Kidney (tissue), 22 donors: ENCODE measurements at places on chromosomes 7 and 10.

- DNase-seq: no peak
These were observed 263.5 kb downstream of the ZEB1 start for GRCh38 chr10:31582365-31583052.

- DNase-seq: no peak
These were observed 287.4 kb upstream of the ZMIZ1 start for GRCh38 chr10:78781251-78781913.

GRCh38 chr7:47320296-47320695, 261.6 kb downstream of the TNS3 start:
- DNase-seq: no peak

- peak; percentile 63 for DNase-seq
These were observed 1.3 kb downstream of the MBLAC1 start for GRCh38 chr7:100127866-100128636.

- DNase-seq: no peak
These were observed 20.6 kb upstream of the PDCD4 start for GRCh38 chr10:110851020-110851612.

- no peak for DNase-seq
These were observed 6.4 kb upstream of the RALA start for GRCh38 chr7:39617005-39617404.

DNA sequence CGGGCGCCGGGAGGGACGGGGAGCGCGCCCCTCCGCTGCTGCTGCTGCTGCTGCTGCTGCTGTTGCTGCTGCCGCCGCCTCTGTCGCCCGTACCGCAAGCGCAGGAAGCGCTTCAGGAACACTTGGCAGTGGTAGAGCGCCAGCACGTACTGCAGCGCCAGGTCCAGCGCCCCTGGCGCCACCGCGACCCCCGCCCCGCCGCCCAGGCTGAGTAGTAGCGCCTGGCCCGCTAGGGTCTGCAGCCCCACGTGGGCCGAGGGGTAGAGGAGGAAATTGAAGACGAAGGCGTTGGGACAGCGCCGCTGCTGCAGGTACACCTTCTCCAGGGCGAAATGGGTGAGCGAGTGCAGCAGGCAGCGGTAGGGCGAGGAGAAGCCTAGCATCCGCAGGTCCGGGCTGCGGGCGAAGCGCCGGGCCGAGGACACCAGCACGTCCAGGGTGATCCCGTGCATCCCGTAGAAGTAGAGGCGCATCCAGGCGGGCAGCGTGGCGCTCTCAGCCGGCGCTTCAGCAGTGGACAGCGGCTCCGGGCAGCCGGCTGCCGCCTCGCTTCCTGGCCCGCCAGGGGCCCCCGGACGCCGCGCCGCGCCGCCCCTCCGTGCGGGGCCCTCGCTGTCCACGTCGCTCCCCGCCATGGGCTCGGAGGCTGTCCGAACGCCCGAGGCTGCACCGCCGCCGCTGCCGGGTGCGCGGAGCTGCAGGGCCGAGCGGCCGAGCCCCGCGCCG, at the start of gene TMEM229A:
TMEM229A (minus strand) TSS at position 699 of the 726 bp plus-strand sequence; CDS start at position 635, 64 bp downstream.
- peak; percentile 74 for DNase-seq

- DNase-seq: no peak
These were observed 13.1 kb upstream of the TMEM213 start for GRCh38 chr7:138784692-138785091.

DNA sequence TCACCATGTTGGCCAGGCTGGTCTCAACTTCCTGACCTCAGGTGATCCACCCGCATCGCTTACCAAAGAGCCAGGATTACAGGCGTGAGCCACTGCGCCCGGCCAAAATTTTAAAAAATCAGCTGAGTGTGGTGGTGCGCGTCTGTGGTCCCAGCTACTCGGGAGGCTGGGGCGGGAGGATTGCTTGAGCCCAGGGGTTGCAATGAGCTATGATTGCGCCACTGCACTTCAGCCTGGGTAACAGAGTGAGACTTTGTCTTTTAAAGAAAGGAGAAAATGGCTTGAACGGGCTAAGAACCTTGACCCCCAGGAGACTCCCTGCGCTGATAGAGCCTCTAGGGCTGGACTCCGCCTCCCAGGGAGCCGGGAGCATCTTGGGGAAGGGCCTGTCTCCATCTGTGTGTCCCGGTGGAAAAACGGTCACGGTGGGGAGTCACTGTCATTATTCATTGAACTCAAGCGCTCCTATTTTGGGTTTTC, 760 bp upstream of the KCTD7 start:
- DNase-seq: peak; percentile 72

DNA sequence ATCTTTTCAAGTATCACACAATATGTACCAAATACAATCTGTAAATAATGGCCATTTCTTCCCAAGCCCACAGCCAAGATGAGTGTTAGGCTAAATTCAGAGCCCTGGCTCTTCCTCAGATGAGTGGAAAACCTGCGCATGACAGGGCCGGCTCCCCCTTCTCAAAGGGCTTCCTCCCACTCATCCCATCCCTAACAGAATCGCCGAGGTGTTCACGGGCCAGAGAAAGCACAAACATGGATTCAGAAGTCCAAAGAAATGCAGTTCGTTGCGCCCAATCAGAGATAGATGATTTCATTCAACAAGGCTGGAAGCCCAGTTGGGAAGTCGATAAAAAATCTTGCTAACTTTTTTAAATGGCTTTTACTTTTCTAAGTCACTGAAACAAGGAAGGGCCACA, 121.8 kb downstream of the UBE2H start:
- peak; percentile 74 for DNase-seq

DNA sequence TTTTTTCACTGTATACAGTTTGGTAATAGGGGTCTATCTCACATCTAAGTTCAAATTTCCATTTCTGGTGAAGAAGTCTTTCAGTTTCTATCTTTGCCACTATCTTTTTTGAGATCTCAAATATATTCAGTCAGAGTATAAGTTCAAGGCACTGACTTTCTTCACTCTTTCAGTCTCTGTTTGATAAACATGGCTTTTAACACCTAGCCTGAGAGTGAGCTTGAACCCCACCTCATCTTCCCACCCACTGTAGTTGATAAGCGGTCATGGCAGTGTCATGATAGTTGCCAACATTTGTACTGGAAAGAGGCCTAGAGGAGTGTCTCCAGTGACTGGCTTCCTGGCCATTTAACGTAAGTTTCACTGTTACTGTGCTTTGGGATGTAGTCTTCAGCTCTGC, 41.2 kb upstream of the AGR3 start:
- DNase-seq: no peak

- DNase-seq: no peak
These were observed 152.8 kb upstream of the GDF10 start for GRCh38 chr10:47147186-47147585.

GRCh38 chr7:135169964-135170273, 588 bp downstream of the CYREN start:
- no peak for DNase-seq

GRCh38 chr7:25288556-25289307, 60.4 kb upstream of the NPVF start:
- DNase-seq: no peak

GRCh38 chr7:140989068-140989467, 25.7 kb downstream of the MRPS33 start:
- no peak for DNase-seq

DNA sequence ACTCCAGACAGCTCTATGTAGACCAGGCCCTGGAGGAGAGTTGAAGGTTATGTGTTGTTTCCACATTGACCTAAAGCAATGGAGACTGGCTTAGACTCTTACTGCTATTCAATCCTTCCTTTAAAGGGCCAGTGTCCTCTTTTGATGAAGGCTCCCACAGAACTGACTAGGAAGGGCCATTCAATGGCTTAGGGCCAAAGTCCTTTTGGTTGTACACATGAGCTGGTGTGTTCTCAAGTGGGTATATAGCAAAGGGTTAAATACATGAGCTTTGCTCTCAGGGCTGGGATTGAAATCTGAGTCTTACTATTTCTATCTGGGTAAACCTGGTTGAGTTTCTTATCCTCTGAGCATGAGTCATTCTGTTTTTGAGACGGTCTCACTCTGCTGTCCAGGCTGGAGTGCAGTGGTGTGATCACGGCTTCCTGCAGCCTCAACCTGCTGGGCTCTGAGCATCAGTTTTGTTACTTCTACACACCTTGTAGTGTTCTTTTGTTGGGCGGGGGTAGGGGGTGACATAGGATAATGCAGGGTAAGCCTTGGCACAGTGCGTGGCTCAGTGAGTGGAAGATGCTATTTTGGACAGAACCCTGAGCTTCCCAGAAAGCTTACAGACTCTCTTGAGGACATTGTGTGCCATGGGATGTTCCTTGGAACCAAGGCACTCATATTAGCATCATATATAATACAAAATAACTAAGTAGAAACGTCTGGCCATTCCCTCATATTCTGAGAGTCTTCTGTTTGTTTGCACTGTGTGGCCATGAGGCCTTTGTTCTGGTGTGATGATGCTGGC, 90.1 kb downstream of the ABCC2 start:
- DNase-seq: no peak

GRCh38 chr10:102413053-102413705, 5.4 kb downstream of the PSD start:
- DNase-seq: no peak

DNA sequence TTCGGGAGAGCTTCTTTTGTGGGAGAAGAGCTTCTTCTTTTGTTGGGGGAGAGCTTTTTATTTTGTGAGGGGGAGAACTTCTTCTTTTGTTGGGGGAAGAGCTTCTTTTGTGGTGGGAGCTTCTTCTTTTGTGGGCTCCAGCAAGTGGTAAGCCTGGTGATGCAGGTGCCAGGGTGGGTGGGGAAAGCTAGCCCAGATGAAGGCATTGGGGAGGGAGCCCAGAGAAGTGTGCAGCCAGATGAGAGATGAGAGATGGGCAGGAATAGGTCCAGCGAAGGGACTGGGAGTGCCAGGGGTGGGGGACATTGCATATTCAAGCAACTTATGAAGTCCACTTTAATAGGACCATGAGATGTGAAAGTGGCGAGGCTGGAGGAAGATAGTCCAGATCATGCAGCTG, 9.7 kb downstream of the ADRA2A start:
- DNase-seq: no peak

DNA sequence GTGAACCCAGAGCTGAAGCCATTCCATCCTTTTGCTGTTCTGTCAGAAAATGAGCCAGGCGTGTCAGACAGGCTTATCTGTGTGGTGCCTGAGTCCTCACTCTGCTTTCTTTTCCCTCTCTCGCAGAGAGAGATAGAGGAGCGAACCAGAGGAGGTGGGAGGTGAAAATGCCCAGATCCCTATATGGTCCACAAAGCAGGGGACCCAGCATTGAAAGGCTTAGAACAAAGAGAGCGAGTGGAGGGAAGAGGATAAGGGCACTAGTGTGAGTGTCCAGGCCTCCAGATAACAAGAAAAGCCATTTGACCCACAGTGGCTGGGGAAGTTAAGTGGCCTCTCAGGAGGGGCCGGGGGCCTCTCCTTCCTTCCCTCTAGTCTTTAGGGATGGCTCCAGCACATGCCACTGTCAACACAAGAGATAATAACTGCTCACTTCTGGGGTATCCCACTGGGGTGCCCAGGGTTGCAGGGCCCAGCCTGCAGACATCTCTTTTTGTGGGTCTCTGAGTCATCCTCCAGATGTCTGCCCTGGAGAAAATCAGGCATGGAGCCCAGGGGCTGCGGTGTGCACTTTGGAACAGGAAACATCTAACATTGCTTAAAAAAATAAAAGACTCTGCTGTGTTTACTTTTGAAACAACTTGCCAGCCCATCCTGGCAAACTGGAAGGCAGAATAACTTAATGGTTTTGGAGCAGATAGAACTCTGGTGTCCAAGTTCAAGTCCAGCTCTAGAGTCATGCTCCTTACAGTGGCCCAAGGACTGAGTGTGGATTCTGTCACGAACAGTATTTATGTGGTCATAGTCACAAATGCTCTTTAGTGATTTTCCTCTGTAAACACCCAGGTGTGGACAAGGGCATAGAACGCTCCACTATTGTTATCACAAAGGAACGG, 189.5 kb downstream of the CXCL12 start:
- no peak for DNase-seq

DNA sequence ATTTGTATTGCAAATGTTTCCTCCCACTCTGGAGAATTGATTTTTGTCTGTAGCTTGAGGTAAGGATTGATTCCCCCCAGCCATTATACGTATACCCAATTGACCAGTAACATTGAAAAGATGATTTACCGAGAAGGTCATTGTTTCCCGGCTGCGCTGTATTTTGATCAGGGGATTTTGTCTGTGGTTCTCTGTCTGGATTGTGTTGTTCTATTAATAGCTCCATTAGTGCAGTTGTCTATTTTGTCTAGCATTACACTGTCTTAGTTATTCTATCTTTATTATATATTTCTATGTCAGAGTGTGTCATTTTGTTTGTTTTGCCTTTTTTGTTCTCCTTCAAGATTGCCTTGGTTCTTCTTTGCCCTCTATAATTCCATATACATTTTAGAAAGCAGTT, 37.7 kb downstream of the AHR start:
- DNase-seq: no peak

- DNase-seq: no peak
These were observed 820.7 kb downstream of the GRID1 start for GRCh38 chr10:85545874-85546273.

- DNase-seq: no peak
These were observed 25.6 kb downstream of the ANKMY2 start for GRCh38 chr7:16619979-16620408.

- DNase-seq: no peak
These were observed 2.1 kb downstream of the NHLRC2 start for GRCh38 chr10:113856563-113856962.

GRCh38 chr10:6576326-6576725, 3.8 kb downstream of the PRKCQ start:
- no peak for DNase-seq

DNA sequence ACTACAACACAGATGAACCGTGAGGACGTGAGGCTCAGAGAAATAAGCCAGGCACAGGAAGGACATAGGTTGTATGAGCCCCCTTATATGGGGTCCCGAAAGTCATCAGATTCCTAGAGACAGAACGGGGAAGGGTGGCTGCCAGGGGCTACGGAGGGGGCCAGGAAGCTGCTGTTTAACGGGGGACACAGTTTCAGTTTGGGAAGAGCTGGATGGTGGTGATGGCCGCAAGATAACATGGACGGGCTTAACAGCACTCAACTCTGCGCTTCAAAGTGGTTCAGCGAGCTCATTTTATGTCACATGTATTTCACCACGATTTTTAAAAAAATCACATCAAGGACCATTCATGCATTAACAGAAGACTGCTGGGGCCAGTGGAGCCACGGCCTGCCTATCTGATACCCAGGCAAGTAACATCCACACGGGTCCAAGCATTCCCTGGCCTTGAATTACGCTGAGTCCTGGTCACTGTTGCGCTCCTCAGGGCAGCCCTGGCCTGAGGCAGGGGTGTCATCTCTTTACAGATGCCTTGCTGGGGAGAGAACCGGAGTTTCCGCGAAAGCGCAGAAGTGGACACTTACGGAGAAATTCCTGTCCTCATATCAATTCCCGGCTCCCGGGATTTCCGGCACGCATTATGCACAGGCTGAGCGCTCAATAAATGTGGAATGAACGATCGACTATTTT, 1.5 kb downstream of the CARD11 start:
- DNase-seq: peak; percentile 32

DNA sequence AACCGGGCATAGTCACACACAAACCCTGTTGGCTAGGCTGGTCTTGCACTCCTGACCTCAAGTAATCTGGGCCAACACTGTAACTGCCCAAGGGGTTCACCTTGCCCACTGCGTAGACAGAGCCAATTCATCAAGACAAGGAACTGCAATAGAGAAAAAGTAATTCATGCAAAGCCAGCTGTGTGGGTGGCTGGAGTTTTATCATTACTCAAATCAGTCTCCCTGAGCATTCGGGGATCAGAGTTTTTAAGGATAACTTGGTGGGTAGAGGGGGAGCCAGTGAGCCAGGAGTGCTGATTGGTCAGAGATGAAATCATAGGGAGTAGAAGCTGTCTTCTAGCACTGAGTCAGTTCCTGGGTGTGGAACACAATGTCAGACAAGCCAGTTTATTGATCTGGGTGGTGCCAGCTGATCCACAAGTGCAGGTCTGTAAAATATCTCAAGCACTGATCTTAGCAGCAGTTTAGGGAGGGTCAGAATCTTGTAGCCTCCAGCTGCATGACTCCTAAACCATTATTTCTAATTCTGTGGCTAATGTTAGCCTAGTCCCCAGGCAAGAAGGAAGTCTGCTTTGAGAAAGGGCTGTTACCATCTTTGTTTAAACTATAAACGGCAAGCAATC, 15.6 kb upstream of the FXYD4 start:
- no peak for DNase-seq
